ENCODE measurements at places on chromosomes 5 and 9.

DNA sequence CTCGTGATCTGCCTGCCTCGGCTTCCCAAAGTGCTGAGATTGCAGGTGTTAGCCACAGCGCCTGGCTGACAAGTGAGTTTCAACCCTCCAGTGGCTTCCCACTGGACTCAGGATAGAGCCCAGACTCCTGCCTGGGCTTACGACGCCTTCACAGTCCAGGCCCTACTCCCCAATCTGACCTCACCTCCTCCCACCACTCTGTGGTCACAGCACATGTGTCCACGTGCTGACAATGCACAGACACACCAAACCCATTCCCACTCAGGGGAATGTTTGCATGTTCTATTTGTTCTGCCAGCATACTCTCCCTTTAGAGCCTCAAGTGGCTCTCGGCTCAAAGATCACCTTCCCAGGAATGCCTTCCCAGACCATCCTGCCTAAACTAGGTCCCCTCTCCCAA, 31.1 kb upstream of the TRIM14 start:
- no peak for DNase-seq

DNA sequence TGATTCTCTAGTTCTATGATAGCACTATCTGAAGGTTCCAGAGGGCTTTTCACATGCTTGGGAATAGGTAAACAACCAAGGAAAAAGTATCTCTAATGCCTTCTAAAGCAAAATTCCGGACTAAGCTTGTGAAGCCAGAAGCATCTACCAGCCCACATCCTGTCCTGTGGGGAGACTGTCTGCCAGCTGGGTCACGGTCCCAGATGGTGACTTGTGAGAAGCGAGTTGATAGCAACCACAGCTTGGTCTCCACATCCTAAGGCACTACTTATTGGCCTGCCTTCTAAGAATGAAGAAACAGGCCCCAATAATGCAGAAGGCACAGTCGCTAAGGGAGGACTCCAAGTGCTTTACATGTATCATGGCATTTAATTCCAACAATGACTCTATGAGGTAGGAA, 184.1 kb upstream of the ADRA1B start:
- no peak for DNase-seq

- DNase-seq, result no peak
Observed at GRCh38 chr5:10913841-10914240, 152.8 kb upstream of the DAP start.

DNA sequence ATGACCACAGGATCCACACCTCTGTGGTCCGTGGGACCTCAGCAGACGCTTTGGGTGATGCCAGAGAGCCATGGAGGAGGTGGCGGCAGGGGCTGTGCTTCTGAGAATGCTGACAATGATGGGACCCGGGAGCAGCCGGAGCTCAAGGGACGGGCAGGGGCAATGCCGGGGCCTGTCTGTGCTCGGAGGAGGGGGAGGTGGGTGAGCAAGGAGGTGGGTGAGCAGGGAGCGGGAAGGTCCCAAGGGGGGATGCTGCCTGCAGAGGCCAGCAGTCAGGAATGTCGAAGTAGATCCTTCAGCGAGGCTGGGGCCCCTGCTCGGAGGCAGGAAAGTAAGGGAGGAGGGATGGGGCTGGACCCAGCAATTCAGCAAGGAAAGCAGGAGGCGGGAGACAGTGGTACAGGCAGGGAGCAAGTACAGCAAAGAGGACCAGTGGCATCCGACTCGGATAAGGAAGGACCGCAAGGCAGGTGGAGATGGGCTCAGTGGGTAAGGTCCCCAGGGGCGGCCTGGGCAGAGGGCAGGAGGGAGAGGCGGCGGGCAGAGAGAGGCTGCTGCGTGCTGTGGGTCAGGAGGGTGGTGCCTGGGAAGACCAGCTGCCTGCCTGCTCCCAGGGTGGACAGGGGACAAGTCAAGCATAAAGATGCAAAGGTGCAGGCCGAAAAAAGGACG, 49.0 kb downstream of the ADAMTS2 start:
- DNase-seq, result peak; percentile 34

DNA sequence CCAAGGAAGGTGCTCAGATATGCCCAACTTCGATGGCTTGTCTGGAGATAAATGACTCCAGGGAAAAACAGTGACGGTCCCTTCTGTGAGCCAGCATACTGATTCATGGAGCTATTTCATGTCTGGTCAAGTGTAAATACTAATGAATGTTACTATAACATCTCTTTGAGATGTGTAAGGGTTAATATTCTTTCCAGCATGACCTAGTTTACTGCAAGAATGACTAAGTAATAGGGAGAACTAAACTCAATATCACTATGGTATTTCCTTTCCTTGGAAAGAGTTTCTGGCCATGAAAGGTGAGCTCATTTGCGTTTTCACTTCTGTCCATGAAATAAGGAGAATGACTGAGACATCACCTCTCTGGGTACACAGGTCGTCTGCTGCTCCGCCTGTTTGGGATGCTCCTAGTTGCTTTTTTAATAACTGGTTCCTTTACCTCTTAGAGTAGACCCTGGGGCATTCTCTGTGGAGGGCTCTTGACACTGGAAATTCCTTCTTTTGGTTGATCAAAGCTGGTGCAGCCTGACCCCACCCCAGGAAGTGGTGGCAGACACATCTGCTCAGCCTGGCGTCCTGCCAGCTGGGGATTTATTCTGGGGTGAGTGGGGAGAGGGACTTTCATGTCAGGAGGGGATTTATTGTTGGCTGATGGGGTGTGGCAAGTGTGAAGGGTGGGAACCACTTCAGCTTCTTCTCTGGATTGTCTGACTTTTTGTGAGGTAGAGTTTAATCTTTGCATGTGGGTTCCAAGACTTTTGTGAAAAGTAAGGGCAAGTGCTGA, 250.0 kb upstream of the MPDZ start:
- DNase-seq, result no peak

DNA sequence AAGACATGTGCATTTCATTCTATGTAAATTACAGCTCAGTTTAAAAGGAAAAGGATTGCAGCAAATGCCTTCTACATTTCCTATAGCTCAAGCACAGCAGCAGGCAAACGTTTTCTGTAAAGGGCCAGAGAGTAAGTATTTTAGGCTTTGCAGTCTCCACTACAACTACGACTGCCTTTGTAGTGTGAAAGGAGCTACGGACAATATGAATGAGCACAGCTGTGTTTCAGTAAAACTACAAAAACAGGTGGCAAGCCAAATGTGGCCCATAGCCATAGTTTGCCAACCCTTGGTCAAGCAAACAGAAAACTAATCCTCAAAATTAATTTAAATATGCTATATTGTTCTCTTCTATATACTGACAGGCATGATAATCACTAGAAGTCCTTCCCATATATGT, 7.2 kb downstream of the PTBP3 start:
- DNase-seq, result no peak

- no peak for DNase-seq
Observed at GRCh38 chr5:74295676-74296075, 344.9 kb downstream of the ENC1 start.

DNA sequence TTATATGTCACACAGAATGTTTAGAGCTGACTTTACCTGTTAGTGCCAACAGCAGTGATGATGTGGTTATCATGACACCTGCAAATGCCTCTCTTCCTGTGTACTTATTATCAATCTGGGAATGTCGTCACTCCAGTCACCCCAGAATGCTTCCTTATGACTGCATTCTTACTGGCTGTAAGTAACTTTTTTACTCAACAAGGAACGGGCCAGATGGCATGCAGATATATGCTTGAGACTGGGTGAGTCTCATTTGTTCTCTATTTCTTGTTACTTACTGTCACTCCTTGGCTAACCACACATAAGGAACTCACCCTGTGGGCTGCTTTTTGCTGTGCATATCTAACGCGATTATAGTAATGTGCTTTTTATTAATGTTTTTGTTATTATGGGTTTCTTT, 385.5 kb upstream of the MEF2C start:
- DNase-seq, result no peak

DNA sequence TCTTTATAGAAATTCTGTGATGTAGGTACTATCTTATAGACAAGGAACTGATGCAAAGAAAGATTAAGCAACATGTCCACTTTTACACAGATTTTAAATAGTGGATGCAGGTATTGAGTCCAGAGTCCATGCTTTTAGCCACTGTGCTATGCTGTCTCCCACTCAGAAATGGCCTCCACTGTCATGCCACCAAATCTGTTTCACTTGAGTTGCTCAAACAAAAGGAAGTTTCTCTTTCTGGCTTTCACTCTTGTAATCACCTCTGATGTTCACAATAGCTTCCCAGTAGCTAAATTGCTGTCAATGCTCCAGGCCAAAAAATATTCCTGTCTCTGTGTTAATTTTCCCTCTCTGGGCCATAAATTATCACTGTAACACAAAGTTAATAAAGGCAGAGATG, 77.0 kb upstream of the RASA1 start:
- DNase-seq, result no peak

DNA sequence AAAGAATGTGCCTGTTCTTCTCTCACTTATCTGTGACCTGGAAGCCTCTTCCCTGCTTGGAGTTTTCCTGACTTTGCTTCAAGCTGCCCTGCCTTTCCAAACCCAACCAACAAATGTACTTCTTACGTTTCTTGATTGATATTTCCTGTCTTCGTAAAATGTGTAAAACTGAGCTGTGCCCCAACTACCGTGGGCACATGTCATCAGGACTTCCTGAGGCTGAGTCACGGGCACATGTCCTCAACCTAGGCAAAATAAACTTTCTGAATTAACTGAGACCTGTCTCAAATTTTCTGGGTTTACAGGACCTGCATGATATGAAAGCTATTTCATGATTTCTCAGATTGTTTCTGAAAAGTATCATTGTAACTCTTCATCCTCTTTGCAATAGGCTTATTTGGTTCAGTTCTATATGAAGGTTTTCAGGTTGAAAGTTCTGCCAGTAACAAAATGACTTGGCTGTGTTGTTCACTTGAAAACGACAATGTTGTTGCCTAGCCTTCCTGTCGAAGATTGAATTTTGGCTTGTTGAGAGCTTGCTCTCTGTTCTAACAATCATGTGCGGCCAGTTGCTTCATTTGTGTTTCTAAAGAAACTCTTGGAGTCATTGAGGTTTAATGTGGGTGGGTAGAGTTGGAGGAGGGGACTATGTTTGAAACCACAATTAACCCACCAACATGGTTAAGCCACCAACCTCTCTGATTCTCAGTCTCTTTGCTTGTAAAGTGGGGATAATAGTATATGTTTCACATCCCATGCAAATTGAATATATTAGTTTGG, 145.6 kb downstream of the FBXL7 start:
- no peak for DNase-seq

DNA sequence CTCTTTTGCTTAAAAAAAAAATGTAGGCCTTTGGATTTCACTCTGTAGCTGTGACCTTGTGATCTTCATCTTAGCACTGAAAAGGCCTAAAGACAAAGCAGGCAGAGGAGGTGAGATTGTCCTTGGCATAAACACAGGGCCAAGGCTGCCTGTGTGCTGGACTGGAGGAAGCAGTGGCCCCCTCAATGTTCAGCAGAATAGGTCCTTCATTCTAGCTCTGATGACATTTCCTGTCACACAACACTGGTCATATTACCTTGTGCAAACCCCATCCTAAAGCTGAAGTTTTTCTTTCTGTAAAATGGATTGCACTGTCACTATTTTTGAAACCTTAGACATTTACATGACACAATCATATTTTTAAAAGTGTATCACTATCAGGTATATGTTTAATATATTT, 147.4 kb downstream of the INSYN2B start:
- DNase-seq, result no peak

DNA sequence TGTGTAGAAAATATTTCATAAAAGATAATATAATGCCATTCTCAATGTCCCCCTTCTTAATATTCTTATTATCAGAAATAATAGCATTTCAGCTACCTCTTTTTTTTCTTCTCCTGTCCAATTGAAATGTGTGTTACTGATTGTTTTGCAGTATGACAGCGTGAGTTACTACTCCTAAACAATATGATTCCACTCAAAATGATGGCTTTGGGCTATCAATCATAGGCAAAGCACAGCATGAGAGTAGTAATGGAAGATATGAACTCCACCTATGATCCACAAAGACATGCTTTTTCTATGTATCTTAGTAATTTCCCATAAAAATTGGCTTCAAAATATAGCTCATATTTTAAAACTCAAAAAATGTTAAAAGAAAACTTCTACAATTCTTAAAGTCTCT, 867.3 kb upstream of the NUDT12 start:
- no peak for DNase-seq

DNA sequence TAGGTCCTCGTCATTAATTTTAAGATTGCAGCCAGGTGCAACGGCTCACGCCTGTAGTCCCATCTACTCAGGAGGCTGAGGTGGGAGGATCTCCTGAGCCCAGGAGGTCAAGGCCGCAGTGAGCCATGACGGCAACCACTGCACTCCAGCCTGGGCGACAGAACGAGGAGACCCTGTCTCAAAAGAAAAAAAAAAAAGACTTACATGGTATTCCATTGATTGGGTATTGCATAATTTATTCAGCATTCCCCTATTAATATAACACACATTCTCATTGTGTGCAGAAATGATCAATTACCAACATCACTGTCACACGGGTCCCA, 62.9 kb downstream of the DUSP1 start:
- DNase-seq, result no peak

GRCh38 chr5:66231508-66231907, 87.4 kb downstream of the SREK1 start:
- DNase-seq, result no peak

DNA sequence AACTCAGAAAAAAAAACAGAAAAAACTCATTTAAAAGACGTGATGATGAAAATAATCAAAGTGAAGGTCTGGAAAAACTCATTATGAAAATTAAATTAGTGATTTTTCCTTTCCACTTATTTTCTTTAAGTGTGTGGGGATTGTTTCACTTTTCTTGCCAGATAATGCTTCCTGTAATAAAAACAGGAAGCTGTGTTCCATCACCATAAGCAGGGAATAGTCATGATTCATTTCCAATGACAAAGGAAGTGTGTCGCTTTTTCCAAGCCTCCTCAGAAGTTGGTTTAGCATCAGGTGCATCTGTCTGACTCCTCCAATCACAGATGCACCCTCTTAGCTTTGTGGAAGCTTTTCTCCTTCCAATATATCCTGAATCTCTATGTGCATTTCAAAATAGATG, 2068.7 kb downstream of the MAT2B start:
- DNase-seq, result no peak

DNA sequence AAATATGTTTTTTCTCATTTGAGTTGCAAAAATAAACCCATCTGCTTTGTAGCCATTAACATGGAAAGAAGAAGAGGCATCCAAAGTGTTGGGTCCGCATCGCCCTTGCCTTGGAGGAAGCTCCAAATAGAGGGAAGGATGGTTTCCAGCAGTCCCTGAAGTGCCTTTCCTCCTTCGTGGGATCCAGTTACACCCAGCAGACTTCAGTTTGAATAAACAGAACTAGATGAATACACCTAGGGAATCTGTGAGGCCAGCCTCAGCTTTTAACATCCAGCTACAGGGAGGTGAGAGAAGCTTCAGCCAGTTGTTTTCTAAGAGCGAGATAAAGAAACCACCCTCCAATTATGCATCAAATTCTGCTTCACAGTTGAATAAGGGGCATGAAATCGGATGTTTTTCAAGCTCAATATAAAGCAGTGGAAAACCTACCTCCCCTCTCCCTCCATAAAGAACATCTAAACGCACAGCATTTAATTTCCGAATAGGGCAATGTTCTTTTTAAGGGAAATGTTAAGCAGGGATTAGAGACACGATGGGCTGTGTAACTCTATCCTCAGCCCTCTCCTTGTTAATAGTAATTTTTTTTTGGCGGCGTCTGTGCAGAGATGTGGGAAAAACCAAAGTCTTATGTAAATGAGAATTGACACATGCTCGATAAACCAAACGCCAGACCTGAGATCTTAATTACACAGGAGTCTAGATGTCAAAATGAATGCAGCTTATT, 264.7 kb downstream of the SLIT3 start:
- DNase-seq, result no peak
